NCI-H2227 treated with DMSO at 0.1 percent for 48 hours (cell line): ENCODE measurements at places on chromosomes 1 and 21.
A peak's percentile ranks its signal among the peaks of the same experiment; 100 is the strongest.

GRCh38 chr1:59355361-59355760 is 58.5 kb downstream of the FGGY start:
- no peak for DNase-seq

GRCh38 chr1:118143121-118143520 is 41.9 kb downstream of the SPAG17 start:
- no peak for DNase-seq

DNA sequence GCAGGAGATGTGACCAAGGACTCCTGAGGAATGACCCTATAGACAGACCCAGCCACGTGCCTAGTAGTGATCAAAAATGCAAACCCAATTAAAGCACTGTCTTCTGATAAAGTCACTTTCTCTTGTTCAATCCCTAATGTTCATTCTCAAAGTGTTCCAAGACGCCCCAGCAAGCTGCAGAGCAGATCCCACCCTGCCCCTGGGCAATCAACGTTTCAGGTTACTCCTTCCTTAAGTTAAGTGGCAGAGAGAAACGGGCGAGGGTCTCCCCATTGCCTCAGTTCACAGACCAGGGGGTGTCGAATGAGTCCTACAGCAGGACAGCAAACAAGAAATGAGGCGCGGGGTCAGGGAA is 699 bp upstream of the RGS2 start:
- DNase-seq, result peak; percentile 58

- no peak for DNase-seq
Measured at GRCh38 chr1:43938892-43939587, 5.4 kb downstream of the ARTN start.

DNA sequence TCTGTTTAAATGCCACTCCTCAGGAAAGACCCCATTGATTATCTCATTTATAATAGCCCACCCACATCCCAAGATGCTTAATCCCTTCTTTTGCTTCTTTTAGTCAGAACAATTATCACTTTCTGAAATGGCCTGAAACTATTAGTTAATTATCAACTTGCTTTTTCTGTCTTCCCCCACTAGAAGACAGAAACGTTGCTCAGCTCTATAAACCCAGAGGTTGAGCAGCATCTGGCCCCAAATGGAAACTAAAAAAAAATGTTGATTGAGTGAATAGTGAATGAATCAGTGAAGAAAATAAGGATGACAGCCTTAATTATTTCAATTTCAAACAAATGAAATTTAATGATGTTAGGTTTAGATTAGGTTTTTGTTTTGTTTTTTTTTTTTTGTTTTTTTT is 38.2 kb upstream of the PIGC start:
- DNase-seq, result no peak

GRCh38 chr1:18955131-18955440 is 1.4 kb downstream of the IFFO2 start:
- DNase-seq, result no peak

GRCh38 chr1:230251644-230252191 is 174.4 kb downstream of the PGBD5 start:
- DNase-seq, result no peak

- DNase-seq, result no peak
Measured at GRCh38 chr1:171834821-171835220, 6.5 kb upstream of the DNM3 start.

DNA sequence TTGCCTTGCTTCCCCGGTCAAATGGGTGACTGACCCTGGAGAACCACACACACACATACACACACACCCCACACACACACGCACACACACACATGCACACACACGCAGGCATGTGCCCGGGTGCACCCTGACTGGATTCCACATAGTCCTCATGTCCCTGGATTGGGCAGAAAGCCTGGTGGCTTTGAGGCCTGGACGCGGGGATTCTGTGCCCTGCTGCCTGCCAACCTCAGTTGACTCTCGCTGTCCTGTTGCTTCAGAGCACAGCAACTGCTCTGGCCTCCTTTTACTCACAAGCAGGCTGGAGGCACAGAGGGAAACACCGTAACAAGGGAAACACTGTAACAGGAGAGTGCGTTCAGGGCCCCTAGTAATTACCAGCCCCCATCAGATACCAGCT is 6.4 kb downstream of the RORC start:
- no peak for DNase-seq

DNA sequence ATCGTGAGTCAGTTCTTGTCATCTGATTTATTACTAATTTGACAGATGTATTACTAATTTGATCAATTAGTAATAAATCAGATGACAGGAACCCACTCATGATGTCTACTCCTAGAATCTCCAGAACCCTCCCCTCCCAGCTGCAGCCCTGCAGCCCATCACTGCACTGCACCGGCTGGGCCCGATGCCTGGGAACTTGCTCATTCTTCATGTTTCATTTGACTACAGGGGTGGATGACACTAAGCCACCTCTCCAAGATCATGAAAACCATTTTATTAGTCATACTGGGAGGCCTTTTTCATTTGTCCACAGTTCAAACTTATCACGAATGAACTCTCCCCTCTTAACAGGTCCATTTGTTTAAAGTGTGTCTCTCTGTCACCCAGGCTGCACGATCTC is 41.0 kb downstream of the KCNH1 start:
- no peak for DNase-seq

GRCh38 chr1:236151739-236152424 is 9.5 kb downstream of the GPR137B start:
- DNase-seq, result no peak

GRCh38 chr1:208271236-208271635 is 27.1 kb upstream of the PLXNA2 start:
- no peak for DNase-seq

- DNase-seq, result no peak
Measured at GRCh38 chr1:66873111-66873510, 51.5 kb downstream of the DNAI4 start.

GRCh38 chr21:46500224-46500861 is 41.7 kb downstream of the DIP2A start:
- DNase-seq, result peak; percentile 60

GRCh38 chr1:76080552-76081079 is 6.1 kb downstream of the ST6GALNAC3 start:
- no peak for DNase-seq

DNA sequence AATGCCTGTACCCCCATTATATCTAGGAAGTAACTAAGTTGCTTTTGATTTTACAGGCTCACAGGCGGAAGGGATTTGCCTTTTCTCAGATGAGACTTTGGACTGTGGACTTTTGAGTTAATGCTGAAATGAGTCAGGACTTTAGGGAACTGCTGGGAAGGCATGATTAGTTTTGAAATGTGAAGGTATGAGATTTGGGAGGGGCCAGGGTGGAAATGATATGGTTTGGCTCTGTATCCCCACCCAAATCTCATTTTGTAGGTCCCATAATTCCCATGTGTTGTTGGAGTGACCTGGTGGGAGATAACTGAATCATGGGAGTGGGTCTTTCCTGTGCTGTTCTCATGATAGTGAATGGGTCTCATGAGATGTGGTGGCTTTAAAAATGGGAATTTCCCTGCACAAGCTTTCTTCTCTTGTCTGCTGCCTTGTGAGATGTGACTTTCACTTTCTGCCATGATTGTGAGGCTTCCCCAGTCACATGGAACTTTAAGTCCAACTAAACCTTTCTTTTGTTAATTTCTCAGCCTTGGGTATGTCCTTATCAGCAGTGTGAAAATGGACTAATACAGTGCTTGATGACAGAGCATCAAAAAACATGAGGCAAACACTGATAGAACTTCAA is 1119.5 kb downstream of the PLA2G4A start:
- no peak for DNase-seq

- no peak for DNase-seq
Measured at GRCh38 chr1:6426972-6427350, 2.4 kb downstream of the ESPN start.

- no peak for DNase-seq
Measured at GRCh38 chr1:44932151-44932550, 54.2 kb downstream of the EIF2B3 start.
